ENCODE measurements at places on chromosomes 3 and 15. TPM values are rescaled to one million over a fixed set of nuclear protein-coding genes. Genes with fewer than 3 reads are reported as not detected.

ANKRD34C gene
- not detected for total RNA-seq

LNP1 gene
- 10.8 TPM for total RNA-seq

GOLGA6L9 gene
- 7.4 TPM for total RNA-seq

TMEM108 gene
- total RNA-seq: not detected

PRSS50 gene
- total RNA-seq: not detected

CACNA2D3 gene
- total RNA-seq: 0.42 TPM

MFGE8 gene
- 70.4 TPM for total RNA-seq

GTF2A2 gene
- 138 TPM for total RNA-seq

SCAP gene
- 69.4 TPM for total RNA-seq

FILIP1L gene
- total RNA-seq: not detected

CLRN1 gene
- total RNA-seq: not detected

ENTPD3 gene
- not detected for total RNA-seq

CA12 gene
- not detected for total RNA-seq

PPP1R14D gene
- total RNA-seq: not detected

NPAP1 gene
- not detected for total RNA-seq

SERPINI2 gene
- not detected for total RNA-seq

KLHL40 gene
- not detected for total RNA-seq

PLA2G4D gene
- not detected for total RNA-seq

C3orf18 gene
- total RNA-seq: 9.5 TPM

CCR9 gene
- total RNA-seq: not detected

SEMA4B gene
- 38.2 TPM for total RNA-seq

ZIC1 gene
- total RNA-seq: not detected

FRMD4B gene
- not detected for total RNA-seq

HIGD2B gene
- total RNA-seq: 0.33 TPM

POLQ gene
- total RNA-seq: 56.8 TPM

SRGAP3 gene
- total RNA-seq: 0.76 TPM

GRAMD2A gene
- not detected for total RNA-seq

SENP8 gene
- 4.6 TPM for total RNA-seq

CEP63 gene
- total RNA-seq: 49.0 TPM

STARD5 gene
- 8.3 TPM for total RNA-seq

MESP2 gene
- total RNA-seq: not detected

All from OCI-LY7 (cell line).